Activated T-cell treated with anti-CD3 and anti-CD28 coated beads, Interleukin-2, amount 50 U/mL, for 72 hours (primary cell): ENCODE measurements at places on chromosomes 4 and X. TPM values are rescaled to one million over a fixed set of nuclear protein-coding genes. Genes with fewer than 3 reads are reported as not detected.

DNA sequence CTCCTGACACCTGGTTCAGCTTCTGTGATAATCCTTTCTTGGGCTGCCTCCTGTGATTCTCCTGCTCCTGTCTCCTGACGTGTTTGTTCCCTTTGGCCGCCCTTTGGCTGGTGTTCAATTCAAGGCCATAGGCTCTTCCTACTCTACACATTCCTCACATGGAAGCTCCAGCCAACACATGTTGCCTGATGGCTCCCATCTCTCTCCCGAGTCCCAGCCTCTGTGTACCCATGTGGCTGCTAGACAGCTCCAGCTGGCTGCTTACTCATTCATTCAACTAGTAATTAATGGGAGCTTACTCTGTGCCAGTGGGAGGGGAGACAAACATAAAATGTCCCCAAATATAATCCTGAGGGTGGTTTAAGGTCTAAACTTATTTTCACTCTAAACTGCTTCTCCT, 9.2 kb upstream of the MED28 start:
- no peaks in the 10 kb centered on the region for H3K4me1 ChIP-seq
- no peak overlapping the region for H3K27ac ChIP-seq

DNA sequence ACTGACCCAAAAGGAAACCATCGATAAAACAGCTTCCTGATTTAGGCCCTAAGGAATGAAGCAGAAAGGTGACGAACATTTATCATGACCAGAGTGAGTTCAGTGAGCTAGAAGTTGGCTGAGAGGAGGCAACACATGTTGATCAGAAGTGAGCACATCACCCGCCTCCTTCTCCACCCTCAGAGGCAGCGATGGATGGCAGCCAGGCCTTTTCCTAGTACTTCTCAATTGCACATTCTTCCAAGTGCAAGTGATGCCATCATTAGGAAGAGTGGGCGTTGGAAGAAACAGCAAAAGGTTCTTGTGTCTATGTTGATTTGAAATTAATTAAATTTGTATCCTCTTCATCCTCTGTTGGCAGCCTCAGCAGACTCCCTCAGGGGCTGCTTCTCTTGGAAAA, 51.7 kb downstream of the TMEM154 start:
- H3K4me3 ChIP-seq: no peak overlapping the region
- H3K4me1 ChIP-seq: no peaks in the 10 kb centered on the region
- no peaks in the 10 kb centered on the region for H3K36me3 ChIP-seq
- no peak overlapping the region for H3K27ac ChIP-seq
- no peak for DNase-seq
- H3K27me3 ChIP-seq: no peaks in the 10 kb centered on the region

The SLC7A11 gene
- 13.8 TPM for total RNA-seq

The NONO gene
- total RNA-seq: 539 TPM

DNA sequence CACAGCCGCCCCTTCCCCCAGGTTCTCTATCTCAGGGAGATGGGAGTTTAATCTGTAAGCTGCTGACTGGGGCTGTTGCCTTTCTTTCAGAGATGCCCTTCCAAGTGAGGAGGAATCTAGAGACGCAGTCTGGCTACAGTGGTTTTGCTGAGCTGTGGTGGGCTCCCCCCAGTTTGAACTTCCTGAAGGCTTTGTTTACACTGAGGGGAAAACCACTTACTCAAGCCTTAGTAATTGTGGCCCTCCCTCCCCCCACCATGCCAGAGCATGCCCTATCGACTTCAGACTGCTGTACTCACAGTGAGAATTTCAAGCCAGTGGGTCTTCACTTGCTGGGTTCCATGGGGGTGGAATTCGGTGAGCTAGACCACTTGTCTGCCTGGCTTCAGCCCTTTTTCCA, 131.3 kb downstream of the FAAH2 start:
- H3K4me1 ChIP-seq: no peaks in the 10 kb centered on the region
- peaks cover 6% of the 10 kb centered on the region for H3K36me3 ChIP-seq
- no peak for DNase-seq
- no peak overlapping the region for H3K27ac ChIP-seq
- no peaks in the 10 kb centered on the region for H3K27me3 ChIP-seq
- H3K4me3 ChIP-seq: no peak overlapping the region

- H3K27me3 ChIP-seq: peaks cover 36% of the 10 kb centered on the region
- peak; percentile 36 for DNase-seq
- H3K4me3 ChIP-seq: no peak overlapping the region
- no peaks in the 10 kb centered on the region for H3K4me1 ChIP-seq
- H3K36me3 ChIP-seq: peaks cover 6% of the 10 kb centered on the region
These were observed 31.0 kb upstream of the TLR3 start for GRCh38 chr4:186037692-186038658.

The ALG13 gene
- 63.8 TPM for total RNA-seq
